A549 treated with CpdA at 1 μM for 4 hours (cell line): ENCODE measurements at places on chromosomes 6 and 20. TPM values are rescaled to one million over a fixed set of nuclear protein-coding genes. Genes with fewer than 3 reads are reported as not detected.

FOXC1 gene
- total RNA-seq, result 7.0 to 9.5 TPM (median 7.8 TPM) in 5 replicates

MTCH1 gene
- 112 to 139 TPM (median 133 TPM) in 5 replicates for total RNA-seq

HLA-DQB1 gene
- not detected in 5 replicates for total RNA-seq

SLC26A8 gene
- not detected in 5 replicates for total RNA-seq

EYA4 gene
- total RNA-seq, result 10.1 to 11.7 TPM (median 11.6 TPM) in 5 replicates

RNF39 gene
- 0.03 TPM in 1 of 5 replicates, not detected in the others for total RNA-seq

AVP gene
- not detected in 5 replicates for total RNA-seq

MYLK2 gene
- 0.61 to 0.87 TPM (median 0.66 TPM) in 5 replicates for total RNA-seq

MYCT1 gene
- 0.03 to 0.10 TPM (median 0.06 TPM) in 4 of 5 replicates, not detected in the other for total RNA-seq

GNAS-AS1 gene
- not detected in 5 replicates for total RNA-seq

LY86 gene
- total RNA-seq, result not detected in 5 replicates

SGK2 gene
- total RNA-seq, result 5.6 to 6.9 TPM (median 6.3 TPM) in 5 replicates

TMEM14A gene
- total RNA-seq, result 36.4 to 47.7 TPM (median 37.7 TPM) in 5 replicates

PRRC2A gene
- 70.6 to 97.9 TPM (median 90.8 TPM) in 5 replicates for total RNA-seq

LY6G6D gene
- total RNA-seq, result not detected in 5 replicates

OXT gene
- total RNA-seq, result not detected in 5 replicates

STAU1 gene
- 59.7 to 66.3 TPM (median 63.7 TPM) in 5 replicates for total RNA-seq

TP53TG5 gene
- not detected in 5 replicates for total RNA-seq

GSTA3 gene
- total RNA-seq, result not detected in 5 replicates

CST2 gene
- total RNA-seq, result 0.22 to 0.44 TPM (median 0.39 TPM) in 3 of 5 replicates, not detected in the others

PHACTR3 gene
- total RNA-seq, result not detected in 5 replicates

HLA-DRB5 gene
- total RNA-seq, result not detected in 5 replicates
